ELR (cell line): ENCODE measurements at places on chromosomes 6 and 20.

- no peak for DNase-seq
Measured at GRCh38 chr20:46430921-46431712, 24.7 kb upstream of the ELMO2 start.

- DNase-seq: no peak
Measured at GRCh38 chr6:164303102-164303964, 888.8 kb downstream of the QKI start.

- DNase-seq: no peak
Measured at GRCh38 chr20:62365814-62366369, 1.2 kb downstream of the LAMA5 start.

- DNase-seq: no peak
Measured at GRCh38 chr20:4086771-4087687, 71.7 kb upstream of the RNF24 start.

DNA sequence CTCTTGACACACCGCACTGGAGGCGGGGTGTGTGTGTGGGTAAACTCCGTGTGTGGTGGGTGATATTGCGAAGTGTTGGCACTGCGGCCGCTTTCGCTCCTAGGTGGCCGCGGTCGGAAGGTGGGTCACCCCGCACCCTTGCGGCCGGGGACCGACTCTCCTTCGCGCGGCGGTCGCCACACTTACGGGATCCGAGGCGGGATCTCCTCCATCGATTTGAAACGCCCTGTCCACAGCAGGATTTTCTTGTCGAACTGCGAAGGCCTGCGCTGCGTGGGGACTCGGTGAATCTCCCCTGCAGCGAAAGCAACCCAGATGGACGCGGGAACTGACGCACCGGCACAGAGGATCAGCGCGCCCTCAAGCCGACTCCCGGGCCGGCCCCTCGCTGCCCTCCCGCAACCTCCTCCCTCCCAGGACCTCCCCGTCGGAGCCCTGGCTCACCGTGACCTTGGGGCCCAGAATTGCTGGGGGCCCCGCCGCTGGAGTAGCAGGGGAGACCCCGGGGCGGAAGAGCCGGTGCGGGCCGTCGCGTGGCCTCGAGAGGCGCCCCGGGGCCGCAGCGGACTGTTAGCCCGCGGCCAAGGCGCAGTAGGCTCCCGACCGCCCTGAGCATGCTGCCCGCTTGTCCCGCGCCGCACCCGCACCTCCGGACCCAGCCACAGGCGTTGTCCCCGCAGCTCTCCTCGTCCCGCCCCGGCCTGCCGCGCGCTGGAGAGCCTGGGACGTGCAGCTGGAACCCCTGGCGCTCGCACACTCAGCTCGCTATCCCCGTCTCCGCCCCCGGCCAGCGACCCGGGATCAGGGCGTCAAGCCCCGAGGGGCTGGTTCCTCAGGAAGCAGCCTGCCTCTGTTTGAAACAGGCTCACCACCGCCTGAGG lies at the start of gene FAM162B:
TSS of gene FAM162B (minus strand) at position 759 of the 881 bp plus-strand sequence. CDS start at position 616, 143 bp downstream.
- peak; percentile 73 for DNase-seq

DNA sequence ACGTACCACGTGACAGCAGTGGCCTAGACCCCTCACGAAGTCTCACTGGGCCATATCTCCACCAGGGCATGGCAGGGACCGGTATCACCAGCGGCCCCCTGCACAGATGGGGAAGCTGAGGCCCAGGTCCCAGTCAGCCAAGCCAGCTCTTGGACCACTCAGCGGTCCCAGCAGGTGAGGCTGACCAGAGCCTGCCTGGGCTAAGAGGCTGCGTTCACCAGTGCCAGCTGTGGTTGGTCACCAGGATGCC lies 2.6 kb upstream of the MRGBP start:
- no peak for DNase-seq

DNA sequence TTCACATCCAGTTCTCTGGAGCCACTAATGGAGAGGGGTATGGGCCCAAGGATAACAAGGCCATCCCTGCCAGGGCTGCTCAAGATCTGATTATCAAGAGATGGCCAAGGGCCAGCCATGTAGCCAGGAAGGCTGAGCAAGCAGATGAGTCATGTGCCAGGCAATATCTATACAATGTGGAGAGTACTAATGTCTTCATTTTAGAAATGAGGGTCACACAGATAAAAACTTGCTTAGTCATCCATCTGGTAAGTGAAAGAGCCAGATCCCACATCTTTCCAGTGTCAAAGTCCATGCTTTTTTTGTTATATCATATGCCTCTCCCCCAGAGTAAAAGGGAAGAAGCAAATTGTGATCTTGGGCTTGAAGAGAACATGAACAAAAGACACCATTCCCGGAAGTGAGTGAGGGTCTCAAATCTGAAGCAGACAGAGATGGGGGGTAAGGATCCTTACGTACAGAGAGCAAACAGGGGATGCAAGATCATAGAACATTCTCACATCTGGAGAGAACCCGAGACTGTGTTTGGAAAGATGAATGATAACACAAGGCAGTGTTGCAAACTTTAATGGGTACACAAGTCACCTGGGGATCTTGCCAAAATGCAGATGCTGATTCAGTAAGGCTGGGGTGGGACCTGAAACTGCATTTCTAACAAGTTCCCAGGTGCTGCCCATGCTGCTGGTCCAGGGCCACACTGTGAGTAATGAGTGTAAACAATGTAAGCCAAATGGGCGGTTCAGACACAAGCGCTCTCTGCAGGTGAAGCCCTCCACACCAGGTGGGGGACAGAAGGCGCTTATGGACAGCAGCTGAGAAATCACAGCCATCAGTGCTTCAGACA lies 20.0 kb upstream of the GSTA3 start:
- DNase-seq: peak; percentile 96

DNA sequence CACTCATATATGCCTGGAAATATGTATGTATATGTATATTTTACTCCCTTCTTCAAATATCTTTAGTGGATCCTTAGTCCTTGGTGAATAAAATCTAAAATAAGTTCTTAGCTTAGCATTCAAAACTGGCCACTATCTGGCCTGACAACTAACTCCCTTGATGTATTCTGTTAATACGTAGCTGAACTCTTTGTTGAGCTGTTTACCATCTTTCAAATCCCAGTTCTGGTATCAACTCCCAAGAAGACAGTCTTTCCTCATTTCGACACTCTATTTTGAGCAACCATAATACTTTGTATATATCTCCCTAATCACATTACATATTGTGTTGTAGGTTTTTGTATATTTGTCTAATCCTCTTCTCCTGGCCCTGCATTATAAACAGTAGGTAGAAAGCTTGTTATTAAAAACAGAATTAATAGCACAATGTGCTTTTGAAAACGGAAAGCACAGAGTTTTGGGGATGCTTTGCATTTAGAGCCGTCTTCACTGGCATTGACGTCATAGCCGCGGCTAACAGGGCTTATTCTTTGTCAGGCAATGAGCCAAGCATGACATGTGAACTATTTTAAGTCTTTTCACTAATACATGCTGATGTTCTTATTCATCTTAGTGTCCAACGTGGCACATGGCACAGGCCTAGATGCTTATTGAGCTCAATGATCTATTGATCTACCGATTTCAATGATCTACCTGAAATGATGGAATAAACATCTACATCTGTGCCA lies 47.2 kb upstream of the CCN2 start:
- no peak for DNase-seq

GRCh38 chr6:85191656-85192055 lies 258.2 kb upstream of the NT5E start:
- no peak for DNase-seq

GRCh38 chr6:136085370-136086115 lies 164.6 kb downstream of the MTFR2 start:
- peak; percentile 44 for DNase-seq

DNA sequence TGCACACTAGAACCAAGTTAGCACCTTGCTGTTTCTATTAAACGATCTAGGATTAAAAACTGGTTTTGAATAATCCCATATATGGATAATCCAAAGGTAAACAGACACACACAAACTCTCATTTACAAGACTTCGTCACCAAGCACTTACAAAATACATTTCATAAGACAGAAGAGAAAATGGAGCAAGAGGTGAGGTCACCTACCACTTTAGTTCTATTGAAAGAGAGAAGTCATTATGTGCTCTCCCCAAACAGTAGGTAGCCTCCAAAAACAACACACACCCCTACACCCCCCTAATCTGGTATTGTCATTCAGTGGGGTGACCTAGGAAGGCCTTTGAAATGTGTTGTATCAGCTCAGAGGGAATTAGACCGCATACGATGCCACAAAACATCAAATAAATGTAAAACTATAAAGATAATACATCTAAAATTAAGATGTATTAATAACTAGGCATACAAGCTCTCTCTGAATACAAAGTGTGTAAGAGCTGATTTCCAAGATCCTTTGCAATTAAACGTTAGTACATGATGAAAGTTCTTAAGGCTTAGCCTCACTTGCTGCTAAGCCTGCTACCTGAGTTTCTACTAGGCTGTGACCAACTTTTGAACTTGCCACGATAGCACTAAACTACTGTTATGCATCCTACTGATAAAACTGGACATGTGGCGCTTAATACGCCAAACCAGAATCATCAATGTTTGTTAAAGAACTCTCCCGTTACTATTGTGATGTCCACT lies 1.6 kb downstream of the SRPK1 start:
- DNase-seq: peak; percentile 57

GRCh38 chr20:40637176-40637575 lies 51.9 kb downstream of the MAFB start:
- DNase-seq: no peak

DNA sequence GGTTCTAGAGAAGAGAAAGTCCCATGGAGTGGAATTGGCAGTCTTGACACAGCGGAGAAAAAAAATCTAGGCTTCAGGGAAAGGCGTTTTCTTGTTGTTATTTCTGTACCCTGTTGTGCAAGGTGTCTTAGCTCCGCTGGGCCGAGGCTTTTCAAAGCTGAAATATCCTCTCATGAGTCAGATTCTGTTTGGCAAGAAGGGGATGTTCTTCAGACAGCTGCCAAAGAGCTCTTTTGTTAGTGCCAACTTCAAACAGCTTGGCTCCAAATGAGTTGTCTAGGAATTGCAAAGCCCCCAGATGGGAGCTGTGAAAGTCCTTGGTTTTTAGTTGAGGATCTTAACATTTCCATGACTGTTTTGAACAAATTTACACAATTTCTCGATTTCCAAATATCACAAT lies 45.6 kb downstream of the LRRN4 start:
- peak; percentile 85 for DNase-seq

GRCh38 chr6:15904651-15905376 lies 224.1 kb upstream of the MYLIP start:
- no peak for DNase-seq

GRCh38 chr6:89406141-89406540 lies 5.9 kb downstream of the RRAGD start:
- DNase-seq: no peak

DNA sequence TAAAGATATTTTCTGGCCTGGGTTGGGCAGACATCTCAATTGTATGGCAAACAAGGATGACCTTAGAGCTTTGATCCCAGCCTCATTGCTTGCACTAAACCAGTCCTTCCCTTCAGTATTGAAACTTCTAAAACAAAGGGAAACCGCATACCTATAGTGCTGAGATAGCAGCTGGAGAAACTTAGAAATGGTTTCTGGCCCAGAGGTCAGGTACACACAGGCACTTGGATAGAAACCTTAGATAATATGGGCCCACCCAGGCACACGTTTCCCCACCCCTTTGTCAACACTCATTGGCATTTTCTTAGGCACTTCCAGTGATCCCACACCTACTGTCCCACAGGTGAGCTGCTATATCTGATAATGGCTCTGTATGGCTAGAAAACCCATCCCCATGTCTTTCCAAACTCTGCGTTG lies 22.1 kb downstream of the NRSN1 start:
- no peak for DNase-seq

- DNase-seq: peak; percentile 24
Measured at GRCh38 chr6:24718449-24719124, 367 bp downstream of the C6orf62 start.

GRCh38 chr6:111566222-111566734 lies 39.4 kb downstream of the TRAF3IP2 start:
- DNase-seq: peak; percentile 45

GRCh38 chr20:1777476-1777820 lies 117.8 kb upstream of the SIRPA start:
- DNase-seq: no peak

GRCh38 chr6:45946887-45947286 lies 68.8 kb downstream of the CLIC5 start:
- DNase-seq: peak; percentile 38

DNA sequence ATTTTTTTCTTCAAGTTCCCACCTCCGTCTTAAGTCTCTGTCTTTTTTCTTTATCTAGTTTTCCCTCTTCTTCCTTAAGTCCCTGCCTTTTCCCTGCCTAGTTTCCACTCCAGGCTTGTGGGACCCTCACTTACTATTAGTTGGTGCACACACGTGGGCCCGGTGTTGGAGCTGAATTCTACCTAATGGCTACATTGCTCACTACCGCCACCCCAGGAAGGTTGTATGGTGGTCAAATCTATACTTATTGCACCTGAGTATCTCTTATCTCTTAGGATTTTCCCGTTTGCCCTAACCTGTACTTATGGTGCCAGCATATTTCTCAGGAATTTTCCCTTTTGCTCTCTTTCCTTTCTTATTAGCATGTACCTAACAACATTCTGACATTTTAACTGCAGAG lies 692.8 kb downstream of the EPM2A start:
- no peak for DNase-seq

DNA sequence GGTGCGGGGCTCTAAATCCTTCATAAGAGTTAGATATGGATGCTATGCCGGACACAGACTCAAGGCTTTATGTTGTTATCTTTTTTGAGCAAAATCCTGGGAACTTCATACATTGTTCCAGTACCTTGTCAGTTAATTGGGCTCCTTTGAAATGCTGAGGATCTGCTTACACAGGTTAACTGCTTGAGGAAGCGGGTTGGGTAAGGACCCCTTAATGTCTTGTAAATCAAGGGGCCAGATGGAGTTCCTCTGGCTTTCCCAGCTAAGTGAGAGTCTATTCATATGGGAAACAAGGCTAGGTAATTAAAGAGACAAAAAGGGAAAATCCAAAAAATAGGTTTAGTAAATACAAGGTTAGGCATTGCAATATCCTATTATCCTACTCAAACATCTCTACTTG lies 141.5 kb downstream of the OR2B2 start:
- DNase-seq: no peak

DNA sequence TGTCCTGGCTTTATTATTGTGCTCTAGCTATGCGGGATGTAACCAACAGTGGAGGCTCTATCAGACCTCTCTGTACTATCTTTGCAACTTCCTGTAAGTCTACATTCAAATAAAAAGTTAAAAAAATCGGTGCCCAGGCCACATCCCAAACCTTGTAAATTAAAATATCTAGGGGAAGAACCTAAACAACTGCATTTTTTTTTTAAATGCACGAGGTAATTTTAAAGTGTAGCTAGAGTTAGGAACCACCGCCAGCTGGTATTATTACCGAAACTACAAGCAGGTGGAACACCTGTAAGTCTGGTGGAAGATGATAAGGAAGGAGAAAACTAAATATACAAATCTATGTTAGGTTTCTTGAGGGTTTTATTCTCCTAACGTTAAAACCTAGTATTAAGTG lies 34.5 kb upstream of the ID4 start:
- no peak for DNase-seq
